Stimulated activated CD4-positive, alpha-beta T cell treated with anti-CD3 and anti-CD28 coated beads, TNF-alpha, amount 100 ng/mL, for 48 hours (primary cell): ENCODE measurements at places on chromosomes 2 and 18.

- DNase-seq: no peak
These were observed 74.9 kb upstream of the DLX2 start for GRCh38 chr2:172177581-172177980.

DNA sequence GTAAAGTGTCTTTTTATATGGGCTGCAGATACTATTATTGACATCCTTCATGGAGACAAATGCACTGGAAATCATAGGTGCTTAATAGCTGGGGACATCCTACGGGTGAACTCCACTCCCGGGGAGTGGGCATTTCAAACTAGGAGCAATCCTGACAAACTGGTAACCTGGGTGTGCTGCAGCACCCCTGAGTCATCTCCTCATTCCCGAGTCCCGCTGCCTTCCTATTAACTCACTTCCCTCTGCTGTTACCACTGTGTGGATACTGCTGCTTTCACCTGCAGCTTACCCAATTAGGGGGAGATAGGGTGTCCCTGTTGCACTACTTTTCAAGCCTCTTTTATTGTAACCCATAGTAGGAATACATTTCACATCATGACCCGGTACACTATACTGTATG, 134.2 kb downstream of the RAPGEF4 start:
- no peak for DNase-seq

DNA sequence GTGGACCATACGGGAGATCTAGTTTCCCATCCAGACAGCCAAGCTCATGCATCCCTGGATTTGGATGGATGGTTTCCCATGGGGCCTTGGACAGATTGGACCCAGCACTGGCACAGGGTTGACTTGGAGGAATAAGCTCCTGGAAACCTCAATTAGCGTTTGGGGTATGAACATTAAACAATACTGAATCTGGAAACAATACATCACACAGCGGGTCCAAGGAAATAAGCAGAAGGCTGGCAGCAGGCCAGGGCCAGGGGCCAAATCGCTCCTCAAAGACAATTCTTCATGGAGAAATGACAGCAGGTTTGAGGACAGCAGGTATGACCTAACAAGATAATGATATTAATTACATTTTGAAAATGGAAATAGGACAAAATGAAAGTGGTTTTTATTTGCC, 540.6 kb downstream of the RIT2 start:
- no peak for DNase-seq

DNA sequence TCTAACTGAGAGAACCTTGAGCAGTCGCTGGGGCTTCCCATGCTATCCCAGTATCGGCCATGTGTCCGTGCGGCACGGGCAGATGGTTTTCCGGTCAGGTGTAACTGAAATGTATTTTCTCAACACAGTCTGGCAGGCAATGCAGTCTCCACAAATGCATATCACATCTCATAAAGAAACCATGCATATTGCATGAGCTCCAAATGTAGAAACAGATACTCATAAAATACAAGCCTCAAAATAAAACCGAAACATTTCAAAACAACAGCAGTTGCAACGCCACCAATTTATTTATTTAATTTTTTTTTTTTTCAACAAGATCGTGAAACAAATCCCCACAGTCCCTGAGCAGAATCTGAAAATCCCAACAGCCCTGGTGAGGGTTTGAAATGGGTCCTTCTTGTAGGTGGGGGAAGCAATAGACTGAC, 299.4 kb downstream of the LPIN1 start:
- no peak for DNase-seq

DNA sequence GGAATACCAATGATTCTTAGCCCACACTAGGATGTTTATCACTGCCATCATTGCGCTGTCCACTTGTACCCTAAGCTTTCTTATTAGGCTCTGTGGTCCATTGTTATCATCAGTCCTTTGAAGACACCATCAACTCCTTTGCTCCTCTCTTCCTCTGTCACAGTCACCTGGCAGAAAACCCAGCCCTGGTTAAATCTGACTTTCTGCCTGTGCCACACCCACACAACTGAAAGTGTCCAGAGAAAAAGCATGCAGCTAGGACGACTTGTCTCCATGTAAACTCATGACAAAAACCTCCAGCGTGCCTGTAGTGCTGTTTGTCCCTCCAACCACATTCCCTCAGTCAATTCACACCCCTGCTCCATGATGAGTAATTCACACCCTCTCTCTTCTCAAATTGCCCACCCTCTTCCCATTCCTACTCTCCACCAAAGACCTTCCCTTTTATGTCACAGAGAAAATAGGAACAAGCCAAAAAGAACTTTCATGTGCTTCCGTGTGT, 297.4 kb upstream of the MGAT5 start:
- no peak for DNase-seq

GRCh38 chr2:174025271-174026121, 60.3 kb upstream of the SP3 start:
- DNase-seq: no peak

GRCh38 chr2:109295781-109296117, 166.7 kb downstream of the SH3RF3 start:
- DNase-seq: no peak

- no peak for DNase-seq
These were observed 65.1 kb upstream of the FOSL2 start for GRCh38 chr2:28327581-28327955.

- DNase-seq: no peak
These were observed 46.3 kb downstream of the PKDCC start for GRCh38 chr2:42094114-42094513.

DNA sequence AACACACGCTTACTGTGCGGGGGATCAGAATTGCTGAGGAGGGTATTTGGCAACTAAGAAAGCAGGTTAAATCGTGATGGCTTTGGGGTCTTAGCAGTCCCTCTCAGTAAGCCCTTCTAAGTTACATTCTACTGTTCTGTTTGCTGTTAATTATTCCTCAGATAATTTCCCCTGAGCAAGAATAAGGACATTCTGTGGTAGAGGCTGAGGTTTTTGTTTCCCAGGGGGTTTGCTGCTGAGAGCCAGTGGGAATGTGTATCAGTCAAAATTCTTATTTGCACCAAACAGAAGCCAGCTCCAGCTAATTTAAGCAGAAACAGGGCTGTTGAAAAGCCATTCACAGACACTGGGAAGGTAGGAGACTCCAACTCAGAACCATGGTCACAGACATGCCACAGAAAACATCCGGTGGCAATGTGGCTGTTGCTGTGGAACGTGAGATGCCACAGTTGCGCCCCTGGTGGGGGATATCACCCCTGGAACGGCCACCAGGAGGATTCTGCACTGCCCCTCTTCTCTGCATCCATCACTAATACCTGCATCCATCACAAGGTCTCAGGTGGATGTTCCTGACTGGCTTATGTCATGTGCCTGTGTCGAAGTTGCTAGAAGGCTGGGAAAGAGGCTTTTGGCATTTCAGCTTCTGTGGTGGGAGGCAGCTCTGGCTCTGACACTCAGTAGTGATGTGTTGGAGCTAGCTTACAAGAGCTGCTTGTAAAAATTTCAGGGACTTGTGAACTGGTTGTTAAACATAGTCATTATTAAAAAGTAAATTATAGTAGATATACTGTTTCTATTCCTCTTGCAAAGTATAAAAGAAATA, 23.2 kb downstream of the SLC4A3 start:
- no peak for DNase-seq

GRCh38 chr2:234293973-234294372, 202.9 kb downstream of the ARL4C start:
- DNase-seq: no peak

GRCh38 chr2:162007447-162008040, 66.5 kb downstream of the DPP4 start:
- no peak for DNase-seq

- DNase-seq: no peak
These were observed 77.3 kb downstream of the AGAP1 start for GRCh38 chr2:235570966-235571692.

GRCh38 chr2:111049792-111050640, 70.7 kb upstream of the BCL2L11 start:
- no peak for DNase-seq

DNA sequence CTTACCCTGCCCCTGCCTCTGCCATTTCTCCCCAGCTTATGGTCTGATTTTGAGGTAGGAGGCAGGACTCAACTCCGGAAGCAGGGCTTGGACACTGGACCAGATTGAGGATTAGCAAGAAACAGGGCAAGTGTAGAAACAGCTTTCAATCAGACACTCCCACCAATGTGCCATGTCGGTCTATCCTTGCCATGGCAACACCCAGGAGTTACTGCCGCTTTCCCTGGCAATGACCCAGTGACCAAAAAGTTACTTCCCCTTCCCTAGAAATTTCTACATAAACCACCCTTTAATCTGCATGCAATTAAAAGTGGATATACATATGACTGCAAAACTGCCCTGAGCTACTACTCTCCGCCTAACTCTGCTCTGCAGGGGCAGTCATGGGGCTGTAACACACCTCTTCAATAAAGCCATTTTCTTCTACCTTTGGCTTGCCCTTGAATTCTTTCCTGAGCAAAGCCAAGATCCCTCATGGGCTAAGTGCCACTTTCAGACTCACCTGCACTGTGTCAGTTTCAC, 156.7 kb downstream of the LPIN1 start:
- DNase-seq: no peak

- no peak for DNase-seq
These were observed 1.1 kb upstream of the FN1 start for GRCh38 chr2:215436705-215437565.

GRCh38 chr18:49707599-49707998, 105.7 kb downstream of the ACAA2 start:
- no peak for DNase-seq

- no peak for DNase-seq
These were observed 102.4 kb downstream of the BABAM2 start for GRCh38 chr2:27992787-27993401.

- no peak for DNase-seq
These were observed 5.8 kb upstream of the GATA6 start for GRCh38 chr18:22163416-22164161.

GRCh38 chr2:240363746-240364581, 71.5 kb upstream of the GPC1 start:
- no peak for DNase-seq

DNA sequence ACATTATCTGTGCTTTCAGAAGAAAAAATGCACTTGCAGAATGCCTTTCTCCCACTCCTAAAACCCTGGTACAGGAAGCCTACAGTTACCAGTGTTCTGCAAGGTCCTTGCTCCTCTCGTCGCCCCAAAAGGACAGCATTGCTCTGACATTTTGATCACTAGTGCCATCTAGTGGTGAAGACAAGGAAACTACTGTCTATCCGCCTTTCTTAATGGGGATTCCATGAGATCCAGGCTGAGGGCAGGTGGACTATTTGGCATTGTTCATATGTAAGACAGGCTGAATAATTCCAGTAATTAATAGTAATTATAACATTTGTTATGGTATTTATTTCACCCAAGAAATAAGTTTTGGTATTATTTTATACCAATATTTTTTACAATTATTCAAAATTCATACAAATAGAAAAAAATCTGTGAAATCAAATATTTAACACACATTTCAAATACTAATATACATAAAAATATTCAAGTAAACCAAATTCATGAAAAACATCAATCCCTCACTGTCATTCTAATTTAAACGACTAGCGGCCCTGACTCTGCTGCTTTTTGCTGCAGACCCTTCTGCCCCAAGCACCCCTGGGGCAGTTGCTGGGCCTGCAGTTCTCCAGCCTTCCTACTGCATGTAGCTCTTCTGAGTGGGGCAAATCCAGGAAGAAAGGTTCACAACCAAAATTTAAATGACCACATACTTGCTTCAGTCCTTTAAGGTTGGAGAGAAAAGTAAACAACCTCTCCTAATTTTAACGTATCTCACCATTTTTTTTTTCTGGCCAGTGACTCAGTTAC, 19.0 kb downstream of the TPGS2 start:
- no peak for DNase-seq

DNA sequence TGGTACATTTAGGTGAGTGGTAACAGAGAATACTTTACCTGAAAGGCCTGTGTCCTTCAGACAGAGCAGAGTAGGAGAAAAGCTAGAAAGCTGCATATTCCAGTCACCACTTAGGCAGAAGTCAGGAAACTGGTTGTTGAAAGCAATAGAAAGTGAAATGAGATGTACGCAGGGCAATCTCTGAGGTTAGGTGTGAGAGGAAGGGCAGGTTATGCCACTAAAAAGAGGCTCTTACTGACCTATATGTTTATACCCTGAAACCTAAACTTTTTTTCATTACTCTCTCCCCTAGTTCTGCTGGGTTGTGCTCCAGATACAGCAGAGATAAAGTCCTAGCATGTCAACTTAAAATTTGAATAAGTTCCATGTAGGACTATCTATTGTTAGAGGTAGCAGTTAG, 93.5 kb downstream of the COX7A2L start:
- no peak for DNase-seq

GRCh38 chr2:168054657-168055056, 192.7 kb downstream of the STK39 start:
- DNase-seq: no peak

GRCh38 chr2:234433201-234433600, 63.7 kb downstream of the ARL4C start:
- no peak for DNase-seq

GRCh38 chr18:13455960-13456481, 237.5 kb downstream of the LDLRAD4 start:
- DNase-seq: no peak

DNA sequence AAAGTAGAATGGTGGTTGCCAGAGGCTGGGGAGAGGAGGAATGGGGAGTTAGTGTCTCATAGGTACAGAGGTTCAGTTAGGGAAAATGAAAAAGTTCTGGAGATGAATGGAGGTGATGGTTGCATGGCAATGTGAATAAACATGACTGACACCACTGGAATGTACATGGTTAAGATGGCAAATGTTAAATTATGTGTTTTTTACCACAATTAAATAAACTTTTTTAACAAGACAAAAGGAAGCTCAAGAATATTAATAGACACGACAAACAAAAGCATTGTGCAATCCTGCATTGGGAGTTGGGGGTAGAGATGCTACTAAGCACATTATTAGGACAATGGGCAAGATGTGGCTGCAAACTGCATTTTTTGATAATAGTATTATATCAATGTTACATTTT, 147.7 kb downstream of the TWIST2 start:
- DNase-seq: no peak

DNA sequence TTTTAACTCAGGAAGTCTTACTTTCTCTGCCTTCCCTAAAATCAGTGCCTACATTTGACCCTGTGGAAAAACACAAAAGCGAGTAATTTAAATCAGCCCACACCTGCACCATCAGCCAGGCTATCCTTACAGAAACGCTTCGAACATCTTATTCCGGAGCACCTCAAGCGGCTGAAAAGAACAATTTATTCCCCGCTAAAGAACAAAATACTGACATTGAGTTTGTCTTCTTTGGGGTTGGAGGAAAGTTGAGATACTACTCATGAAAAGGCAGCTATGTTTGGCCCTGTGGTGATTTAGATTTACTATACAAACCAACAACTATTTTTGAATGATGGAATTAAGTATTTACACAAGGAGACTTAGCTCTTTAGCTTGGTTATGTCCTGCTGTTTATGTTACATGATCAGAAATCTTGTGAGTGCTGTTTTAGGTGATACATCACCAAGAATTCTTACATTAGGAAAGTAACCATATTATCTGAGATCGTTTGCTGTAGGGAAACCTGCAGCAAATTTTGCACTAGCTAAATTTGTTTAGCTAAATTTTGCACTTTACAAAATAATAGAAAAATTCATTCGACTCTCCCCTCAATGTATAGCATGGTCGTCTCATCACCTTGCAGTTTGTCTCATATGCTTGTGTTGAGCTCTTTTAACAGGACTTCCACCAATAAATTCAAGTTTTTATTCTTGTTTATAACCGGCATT, 158.8 kb upstream of the SIX2 start:
- DNase-seq: no peak

- DNase-seq: no peak
These were observed 79.6 kb downstream of the MIB1 start for GRCh38 chr18:21820033-21820810.
